T-helper 9 cell (primary cell): ENCODE measurements at places on chromosomes 11 and 22.

DNA sequence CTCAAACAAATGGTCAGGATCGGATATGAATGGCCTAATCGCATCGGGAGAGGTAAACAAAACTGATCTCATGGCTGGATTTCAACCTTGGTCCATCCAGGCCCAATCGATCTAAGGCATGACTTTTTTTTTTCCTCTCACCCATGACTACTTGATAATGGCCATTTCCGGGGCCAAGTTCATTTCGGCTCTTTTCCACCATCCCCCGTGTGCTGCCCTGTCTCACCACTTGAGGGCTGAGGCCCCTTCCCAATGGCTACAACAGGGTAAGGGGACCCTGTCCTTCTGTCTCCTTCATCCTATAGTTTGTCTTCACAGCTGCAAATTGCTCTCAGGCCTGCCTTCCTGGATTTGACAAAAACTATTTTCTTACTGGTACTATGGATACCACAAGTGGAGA is 26.7 kb downstream of the GRAP2 start:
- DNase-seq: no peak

DNA sequence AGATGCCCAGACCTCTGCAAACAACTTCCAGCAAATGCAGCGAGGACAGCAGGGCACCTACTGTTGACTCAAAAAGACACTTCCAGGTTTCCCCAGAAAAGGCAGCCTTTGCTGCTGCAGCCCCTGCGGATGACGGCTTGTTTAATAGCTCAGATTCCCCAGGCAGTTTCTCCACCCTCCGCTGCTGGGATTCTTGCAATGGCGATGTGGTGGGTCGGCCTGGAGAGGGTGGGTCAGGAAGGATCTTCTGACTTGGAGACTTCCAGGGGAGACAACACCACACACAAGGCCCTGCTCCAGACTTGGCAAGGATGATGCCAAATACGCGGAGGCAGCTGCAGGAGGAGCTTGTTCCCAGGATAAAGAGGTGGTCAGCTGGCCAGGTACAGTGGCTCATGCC is 17.9 kb upstream of the TREH start:
- no peak for DNase-seq

GRCh38 chr11:46526216-46527215 is 67.3 kb downstream of the AMBRA1 start:
- no peak for DNase-seq

DNA sequence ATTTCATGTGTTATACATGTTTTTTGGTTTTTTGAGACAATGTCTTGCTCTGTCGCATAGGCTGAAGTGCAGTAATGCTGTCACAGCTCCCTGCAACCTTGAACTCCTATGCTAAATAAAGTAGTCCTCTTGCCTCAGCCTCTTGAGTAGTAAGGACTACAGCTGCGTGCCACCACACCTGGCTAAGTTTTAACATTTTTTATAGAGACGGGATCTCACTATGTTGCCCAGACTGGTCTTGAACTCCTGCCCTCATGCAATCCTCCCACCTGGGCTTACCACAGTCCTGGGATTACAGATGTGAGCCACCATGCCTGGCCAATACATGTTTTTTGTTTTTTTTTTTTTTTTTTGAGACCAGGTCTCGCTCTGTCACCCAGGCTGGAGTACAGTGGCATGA is 33.9 kb downstream of the SWAP70 start:
- DNase-seq: no peak

- no peak for DNase-seq
These were observed 110.7 kb downstream of the RPL27A start for GRCh38 chr11:8793114-8793777.

DNA sequence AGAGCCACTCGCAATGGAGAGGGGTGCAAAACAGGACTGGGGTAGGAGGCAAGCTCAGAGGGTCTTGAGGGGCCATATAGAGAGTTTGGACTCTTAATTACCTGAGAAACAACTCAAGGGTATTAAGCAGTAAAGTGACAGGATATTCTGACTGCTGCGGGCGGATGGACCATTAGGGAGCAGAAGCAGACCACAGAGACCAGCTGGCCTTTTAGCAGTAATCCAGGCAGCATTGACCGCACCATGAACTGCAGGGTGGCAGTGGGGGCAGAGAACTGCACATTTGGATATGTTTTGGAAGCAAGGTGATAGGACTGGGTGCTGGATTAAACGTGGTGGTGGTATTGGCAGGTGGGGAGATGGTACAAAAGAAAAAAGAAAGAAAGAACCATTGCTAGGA is 125.3 kb downstream of the DBX1 start:
- DNase-seq: no peak

- DNase-seq: no peak
These were observed 363.6 kb upstream of the LARGE1 start for GRCh38 chr22:34283844-34284243.

DNA sequence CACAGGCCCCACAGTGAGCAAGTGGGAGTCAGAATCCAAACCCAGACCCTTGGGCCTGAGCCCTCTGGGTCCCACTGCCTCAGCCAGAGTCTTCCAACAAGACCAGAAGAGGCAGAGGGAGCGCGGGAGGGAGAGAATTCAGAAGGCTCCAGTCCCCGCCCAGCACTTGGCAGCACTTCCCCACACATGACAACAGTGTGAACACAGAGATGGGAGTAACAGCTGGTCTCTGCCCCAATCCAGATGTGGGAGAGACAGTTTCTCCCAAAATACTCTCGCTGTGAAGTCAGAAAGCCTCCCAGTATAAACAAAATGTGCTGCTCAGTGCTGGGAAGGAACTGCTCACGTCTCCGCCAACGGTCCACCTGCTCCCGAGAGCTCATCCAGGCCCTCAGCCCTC is 219.9 kb downstream of the MN1 start:
- no peak for DNase-seq

- no peak for DNase-seq
These were observed 118.7 kb downstream of the ST3GAL4 start for GRCh38 chr11:126474220-126474619.

- no peak for DNase-seq
These were observed 50.0 kb downstream of the TTC28 start for GRCh38 chr22:28629420-28630176.

DNA sequence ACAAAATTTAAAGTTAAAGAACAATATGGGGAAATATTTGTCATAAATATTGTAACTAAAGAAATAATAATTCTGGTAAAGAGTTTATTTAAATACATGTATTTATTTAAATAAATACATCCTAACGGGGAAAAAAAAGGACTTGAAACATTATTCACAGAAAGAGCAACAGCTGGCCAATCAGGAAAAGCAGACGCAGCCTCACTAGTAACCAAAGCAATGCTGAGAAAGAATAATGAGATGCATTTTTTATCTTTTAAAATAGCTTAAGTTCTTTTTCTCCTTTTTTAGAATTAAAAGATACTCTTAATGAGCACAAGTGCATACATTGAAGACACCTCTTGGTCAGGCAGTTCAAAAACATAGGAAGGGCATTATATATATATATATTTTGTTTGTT is 2.6 kb upstream of the LTO1 start:
- DNase-seq: no peak

GRCh38 chr11:20022363-20023081 is 137.8 kb downstream of the DBX1 start:
- no peak for DNase-seq

DNA sequence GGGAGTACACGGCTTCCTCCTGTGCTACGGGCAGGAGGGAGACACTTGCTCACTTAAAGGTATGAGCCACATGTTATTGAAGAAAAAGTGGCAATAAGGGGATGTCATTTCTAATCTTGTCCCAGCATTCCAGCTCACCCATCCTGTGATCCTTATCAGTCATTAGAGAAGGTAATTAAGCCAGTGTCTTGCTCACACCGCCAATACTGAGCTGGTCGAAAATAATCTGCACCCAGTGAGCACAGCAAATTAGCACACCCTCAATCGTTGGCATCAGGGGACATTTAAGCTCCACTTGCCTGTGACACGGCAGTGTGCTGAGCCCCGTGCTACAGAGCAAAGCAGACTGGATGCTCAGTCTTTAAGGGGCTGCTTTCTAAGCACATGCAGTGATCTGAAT is 510.7 kb downstream of the OPCML start:
- DNase-seq: no peak

DNA sequence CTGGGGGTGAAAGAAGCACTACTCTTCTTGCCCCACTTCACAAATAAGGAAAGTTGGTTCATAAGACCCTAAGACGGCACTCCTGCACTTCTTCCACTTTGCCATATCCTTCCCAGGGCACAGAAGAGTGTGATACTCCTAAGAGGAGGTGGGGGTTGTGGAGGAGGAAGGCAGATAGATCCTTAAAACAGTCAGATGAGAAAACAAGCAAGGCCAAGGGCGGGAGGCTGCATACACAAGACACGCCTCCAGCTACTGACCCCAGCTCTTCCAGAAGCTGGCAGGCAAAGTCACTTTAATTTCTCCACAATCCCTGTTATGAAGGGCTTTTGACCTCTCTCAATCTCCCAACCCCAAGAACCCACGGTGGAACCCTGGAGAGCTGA is 1.6 kb upstream of the CHRM4 start:
- DNase-seq: no peak

DNA sequence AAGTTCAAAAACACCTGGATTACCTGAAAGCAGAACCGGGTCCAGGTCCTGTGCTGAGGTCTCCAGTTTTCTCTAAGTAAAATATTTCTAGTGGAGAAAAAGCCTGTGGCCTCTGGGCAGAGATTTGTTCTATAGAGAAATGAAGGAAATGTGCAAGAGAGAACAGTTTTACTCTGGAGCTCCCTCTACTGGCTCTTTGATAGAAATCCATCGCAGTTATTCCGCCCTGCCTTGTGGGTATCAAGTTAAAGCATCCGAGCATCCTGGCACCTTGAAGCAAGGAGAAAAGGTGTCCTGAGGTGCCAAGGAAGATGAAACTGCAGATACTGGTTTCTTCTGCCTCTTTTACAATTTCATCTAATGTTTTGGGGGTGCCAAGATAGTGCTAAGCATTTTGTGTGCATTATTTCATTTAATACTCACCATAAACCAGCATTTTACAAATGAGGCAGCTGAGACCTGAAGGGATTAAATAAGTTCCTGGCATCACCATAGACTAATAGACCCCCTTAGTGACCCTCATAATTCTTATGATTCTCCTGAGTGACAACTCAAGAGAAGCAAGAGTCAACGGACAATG is 113.1 kb upstream of the HSD17B12 start:
- DNase-seq: no peak

DNA sequence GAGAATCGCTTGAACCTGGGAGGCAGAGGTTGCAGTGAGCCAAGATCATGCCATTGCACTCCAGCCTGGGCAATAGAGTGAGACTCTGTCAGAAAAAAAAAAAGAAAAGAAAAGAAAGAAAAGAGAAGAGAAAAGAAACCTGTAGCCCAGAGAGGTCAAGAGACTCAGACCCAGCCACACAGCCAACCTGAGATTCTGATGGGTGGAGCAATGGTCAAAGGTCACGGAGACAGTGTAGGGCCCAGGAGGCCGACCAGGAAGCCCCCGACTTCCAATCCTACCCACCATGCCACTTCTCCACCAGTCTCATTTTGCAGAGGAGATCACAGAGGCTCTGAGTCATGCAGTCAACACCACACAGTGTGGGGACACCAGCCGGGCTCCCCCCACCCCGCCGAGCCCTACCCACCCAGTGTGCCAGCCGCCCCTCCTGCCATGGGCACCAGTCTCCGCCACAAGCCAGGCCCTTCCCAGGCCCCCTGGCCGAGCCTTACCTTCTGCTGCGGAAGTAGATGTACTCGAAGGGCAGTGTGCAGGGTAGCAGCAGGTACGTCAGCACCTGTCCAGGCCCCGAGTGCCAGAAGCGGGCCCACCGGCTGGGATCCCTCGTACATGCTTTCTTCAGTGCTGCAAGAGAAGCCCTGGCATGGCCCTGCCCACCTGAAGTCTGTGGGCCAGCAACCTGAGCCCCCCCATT is 7.9 kb downstream of the PNPLA5 start:
- no peak for DNase-seq

GRCh38 chr11:110467556-110467955 is 37.8 kb downstream of the FDX1 start:
- no peak for DNase-seq
